ENCODE measurements at places on chromosomes 13 and 19.

- DNase-seq: no peak
These were observed 10.9 kb upstream of the SEMA6B start for GRCh38 chr19:4570402-4570801.

DNA sequence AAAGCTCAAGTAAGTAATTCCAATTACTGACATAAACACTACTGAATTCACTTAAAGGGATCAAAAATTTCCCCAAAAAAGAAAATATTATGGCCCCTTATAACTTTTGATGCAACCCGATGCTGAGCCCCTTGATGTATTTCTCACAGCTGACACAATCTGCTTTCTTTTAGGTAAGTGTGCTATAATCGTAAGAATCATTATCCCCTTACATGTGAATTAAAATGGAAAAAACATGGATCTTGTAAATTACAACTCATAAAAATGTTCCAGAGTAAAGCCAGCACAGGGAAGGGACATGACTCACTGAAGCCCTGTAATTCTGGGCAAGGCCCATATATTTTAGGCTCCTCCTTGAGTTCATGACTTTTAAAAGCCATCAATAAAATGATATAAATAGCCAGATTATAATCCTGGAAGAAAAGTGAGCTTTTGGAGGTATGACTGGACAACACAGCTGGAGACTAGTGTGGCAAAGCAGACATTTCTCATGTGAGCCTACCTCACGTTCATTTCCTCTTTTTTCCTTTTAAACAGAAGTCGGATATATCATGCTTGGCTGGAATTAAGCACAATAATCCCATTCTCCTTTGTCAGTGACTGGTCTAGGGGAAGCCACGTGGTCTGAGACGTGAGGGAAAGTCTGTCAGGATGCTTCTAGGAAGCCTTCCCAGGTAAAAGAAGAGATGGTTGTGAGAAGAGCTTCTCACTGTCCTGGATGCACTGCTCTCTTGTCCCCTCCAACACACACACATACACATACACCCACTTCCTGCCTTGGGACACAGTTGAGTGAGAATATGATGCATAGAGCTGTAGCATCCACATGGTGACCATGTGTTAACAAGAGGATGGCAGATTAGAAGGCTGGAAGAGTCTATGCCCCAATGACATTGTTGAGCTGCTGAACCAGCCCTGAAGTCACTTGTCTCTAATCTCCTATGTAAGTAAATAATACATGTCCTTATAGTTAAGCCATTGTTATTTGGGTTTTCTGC, 165.4 kb downstream of the RGCC start:
- DNase-seq: no peak

GRCh38 chr19:11337080-11337479, 2.4 kb downstream of the RAB3D start:
- DNase-seq: no peak

- no peak for DNase-seq
These were observed 34.2 kb upstream of the SERTM1 start for GRCh38 chr13:36639610-36640009.

- DNase-seq: no peak
These were observed 870.8 kb upstream of the SPRY2 start for GRCh38 chr13:81211713-81212112.

DNA sequence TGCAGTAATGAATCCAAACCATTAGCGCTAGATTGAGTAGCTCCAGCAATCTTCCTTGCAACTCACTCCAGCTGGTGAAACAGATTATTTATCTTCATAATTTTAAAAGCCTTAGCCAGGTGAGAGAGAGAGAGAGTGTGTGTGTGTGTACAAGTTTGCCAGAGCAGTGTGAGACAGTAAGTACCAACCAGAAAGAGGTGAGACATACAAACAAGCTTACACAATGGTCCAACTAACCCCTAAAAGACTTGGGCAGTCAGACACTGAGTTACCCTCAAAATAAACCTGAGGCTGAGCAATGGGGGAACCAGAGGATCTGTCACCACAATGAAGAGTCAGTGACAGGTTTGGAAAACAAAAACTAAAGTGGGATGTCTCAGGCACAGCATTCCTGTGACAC, 8.1 kb upstream of the THSD1 start:
- no peak for DNase-seq

- no peak for DNase-seq
These were observed 328.6 kb downstream of the MYO16 start for GRCh38 chr13:108958013-108958376.

DNA sequence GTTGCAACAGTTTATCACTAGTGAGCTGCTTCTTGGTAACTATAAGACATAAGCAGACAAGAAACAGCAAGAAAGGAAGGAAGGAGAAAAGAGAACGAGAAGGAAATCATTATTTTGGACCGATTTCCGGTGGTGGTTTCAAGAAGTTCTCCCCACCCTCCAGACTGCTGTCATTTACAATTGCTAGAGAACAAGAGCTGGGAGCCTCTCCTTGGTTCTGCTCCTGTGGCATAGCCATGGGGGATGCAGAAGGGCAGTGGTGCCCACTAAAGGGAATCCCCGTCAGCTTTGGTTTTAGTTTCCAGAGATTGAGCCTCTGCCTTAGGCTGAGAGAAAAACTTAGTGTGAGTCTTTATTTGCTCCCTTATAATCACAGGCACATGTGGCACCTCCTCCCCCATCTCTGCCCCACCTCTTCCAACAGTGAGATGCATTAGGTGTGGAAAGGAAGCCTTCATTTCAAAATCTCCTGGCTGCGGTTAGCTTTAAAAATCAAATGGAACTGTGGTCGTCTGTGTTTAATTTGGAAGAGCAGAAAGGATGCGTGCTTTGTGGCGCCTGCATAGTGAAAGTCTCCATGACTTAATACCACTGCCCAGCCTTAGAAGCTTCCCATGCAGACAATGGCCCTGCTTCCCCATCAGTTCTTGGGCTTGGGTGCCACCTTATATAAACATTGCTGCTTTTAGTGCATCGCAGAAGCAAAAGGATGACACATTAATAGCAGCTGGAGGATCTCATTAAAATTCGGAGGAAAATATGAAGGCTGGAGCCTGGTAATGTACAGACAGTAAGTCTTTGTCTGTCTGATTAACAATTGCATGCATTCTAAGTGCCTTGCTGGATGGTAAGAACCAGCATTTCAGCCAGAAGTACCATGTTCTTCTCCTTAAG, 25.0 kb downstream of the LRCH1 start:
- no peak for DNase-seq

- DNase-seq: no peak
These were observed 29.8 kb upstream of the RAP2A start for GRCh38 chr13:97403893-97404750.

- DNase-seq: no peak
These were observed 36.8 kb upstream of the PSG9 start for GRCh38 chr19:43306097-43306496.

DNA sequence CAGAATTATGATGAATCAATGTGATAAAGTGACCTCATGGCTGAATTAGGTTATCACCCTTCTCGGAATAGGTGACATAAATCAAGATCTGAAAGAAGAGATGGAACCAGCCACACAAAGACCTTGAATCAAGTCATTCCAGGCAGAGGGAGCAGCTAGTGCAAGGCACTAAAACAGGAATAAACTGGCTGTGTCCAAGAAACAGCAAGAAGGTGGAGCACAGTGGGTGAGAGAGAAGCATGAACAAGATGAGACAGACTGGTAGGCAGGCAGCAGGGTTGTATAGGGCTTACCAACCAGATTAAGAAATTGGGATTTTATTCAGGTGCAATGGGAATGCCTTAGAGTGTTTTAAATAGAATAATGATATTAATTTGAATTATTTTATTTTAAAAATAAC, 470.3 kb downstream of the PCDH20 start:
- DNase-seq: no peak

- no peak for DNase-seq
These were observed 16.8 kb downstream of the ELL start for GRCh38 chr19:18504886-18505610.

DNA sequence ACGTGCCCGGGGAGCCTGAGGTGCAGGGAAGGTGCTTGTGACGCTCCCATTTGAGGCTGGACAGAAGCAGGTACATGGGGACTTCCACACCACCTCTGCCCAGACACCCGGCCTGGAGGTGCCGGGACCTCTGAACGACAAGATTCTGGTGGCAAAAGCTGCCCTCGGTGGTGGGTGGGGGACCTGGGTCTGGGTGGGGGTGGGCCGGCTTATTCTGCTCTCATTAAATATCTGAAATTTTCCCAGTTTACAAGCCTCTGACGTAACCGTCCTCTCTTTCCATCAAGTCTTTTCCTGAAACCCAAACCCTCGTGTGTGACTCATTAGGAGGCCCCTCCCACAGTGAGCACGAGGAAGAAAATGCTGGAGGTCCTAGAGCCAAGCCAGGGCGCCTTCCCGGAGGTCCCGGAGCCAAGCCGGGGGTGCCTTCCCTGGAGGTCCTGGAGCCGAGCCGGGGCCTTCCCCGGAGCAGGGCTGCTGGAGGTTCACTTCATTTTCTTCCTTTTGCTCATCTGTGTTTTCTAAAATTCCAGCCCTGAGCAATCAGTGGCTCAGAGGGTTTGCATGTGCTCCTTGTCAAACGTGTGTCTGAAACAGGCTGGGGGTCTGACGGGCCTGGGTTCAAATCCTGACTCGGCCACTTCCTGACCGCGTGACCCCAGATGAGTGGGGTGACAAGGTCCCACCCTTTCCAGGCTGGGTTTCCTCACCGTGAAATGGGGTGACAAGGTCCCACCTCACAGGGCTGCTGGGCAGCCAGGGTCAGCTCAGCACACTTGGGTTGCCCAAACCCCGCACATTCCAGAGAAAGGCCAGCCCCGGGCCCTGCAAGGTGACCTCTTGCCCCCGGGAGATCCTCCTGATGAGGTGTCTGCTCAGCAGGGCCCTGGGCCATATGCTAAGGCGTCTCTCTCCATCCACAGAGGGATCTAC, 10.0 kb downstream of the CFD start:
- peak; percentile 44 for DNase-seq

DNA sequence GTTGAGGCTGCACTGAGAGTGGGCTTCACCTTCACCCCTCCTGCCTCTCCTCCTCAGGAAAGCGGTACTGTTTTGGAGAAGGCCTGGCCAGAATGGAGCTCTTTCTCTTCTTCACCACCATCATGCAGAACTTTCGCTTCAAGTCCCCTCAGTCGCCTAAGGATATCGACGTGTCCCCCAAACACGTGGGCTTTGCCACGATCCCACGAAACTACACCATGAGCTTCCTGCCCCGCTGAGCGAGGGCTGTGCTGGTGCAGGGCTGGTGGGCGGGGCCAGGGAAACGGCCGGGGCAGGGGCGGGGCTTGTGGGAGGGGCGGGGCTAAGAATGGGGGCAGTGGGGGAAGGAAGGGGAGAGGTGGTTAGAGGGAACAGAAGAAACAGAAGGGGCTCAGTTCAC, 7.5 kb downstream of the CYP2A13 start:
- no peak for DNase-seq

DNA sequence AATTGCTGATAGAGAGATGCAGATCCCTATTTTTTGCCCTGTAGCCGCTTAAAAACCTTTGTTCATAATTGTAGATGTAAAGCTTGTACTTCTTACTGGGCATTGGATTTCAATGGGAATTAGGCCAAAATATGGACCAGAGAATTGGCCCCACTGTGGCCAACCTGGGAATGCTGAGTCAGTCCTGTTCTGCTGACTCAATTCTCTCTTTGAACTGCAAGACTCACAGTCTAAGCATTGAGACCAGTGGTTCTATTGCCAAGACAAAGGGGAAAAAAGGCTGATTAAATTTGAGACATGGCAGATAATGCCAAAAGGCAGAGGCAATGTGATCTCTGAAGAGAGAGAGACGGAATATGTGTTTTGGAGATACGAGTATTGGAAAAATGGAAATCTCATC, 72.5 kb upstream of the UBL3 start:
- peak; percentile 8 for DNase-seq

GRCh38 chr13:45817833-45818232, 33.7 kb downstream of the SIAH3 start:
- DNase-seq: peak; percentile 13

Data from ACHN (cell line).